ENCODE measurements at places on chromosomes 12 and 14. TPM values are rescaled to one million over a fixed set of nuclear protein-coding genes. Genes with fewer than 3 reads are reported as not detected.

Gene MIP
- not detected for total RNA-seq

Gene TNS2
- 1.3 TPM for total RNA-seq

Gene CLEC2B
- total RNA-seq: not detected

Gene ANKS1B
- 1.5 TPM for total RNA-seq

Gene FAM186B
- total RNA-seq: 0.29 TPM

Gene RNASE7
- total RNA-seq: not detected

Gene KLHL33
- total RNA-seq: not detected

GRCh38 chr14:81991998-81992397 lies 458.3 kb upstream of the SEL1L start:
- H3K27me3 ChIP-seq: no peaks in the 10 kb centered on the region
- no peaks in the 10 kb centered on the region for H3K36me3 ChIP-seq
- DNase-seq: no peak
- H3K4me3 ChIP-seq: no peak overlapping the region

DNA sequence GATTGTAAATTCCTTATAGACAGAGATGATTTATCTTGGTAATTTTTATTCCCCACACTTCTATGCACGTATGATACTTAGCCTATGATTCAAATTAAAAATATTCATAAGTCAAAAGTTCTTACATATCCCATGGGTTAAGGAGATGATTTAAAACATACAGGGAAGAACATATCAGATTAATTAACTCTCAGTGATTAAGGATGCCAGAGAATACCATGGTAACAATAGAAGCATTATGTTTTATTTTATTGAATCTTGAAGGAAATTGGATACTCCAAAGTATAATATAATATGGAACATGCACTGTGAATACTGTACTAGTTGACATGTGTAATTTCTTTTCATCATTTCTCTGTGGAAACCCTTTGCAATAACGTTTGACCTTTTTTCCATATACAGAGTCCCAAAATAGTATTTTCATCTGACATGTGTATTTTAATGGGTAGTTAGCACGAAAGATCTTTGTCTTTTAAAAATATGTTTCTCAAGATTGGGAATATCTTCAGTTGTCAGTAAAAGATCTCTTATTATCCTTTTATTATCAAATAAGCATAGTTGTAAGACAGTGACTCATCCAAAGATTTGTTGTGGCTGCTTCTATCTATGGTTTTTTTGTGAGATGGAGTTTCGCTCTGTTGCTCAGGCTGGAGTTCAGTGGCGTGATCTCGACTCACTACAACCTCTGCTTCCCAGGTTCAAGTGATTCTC lies 166.7 kb downstream of the RAD51B start:
- no peak for DNase-seq
- no peaks in the 10 kb centered on the region for H3K36me3 ChIP-seq
- H3K27ac ChIP-seq: no peak overlapping the region

DNA sequence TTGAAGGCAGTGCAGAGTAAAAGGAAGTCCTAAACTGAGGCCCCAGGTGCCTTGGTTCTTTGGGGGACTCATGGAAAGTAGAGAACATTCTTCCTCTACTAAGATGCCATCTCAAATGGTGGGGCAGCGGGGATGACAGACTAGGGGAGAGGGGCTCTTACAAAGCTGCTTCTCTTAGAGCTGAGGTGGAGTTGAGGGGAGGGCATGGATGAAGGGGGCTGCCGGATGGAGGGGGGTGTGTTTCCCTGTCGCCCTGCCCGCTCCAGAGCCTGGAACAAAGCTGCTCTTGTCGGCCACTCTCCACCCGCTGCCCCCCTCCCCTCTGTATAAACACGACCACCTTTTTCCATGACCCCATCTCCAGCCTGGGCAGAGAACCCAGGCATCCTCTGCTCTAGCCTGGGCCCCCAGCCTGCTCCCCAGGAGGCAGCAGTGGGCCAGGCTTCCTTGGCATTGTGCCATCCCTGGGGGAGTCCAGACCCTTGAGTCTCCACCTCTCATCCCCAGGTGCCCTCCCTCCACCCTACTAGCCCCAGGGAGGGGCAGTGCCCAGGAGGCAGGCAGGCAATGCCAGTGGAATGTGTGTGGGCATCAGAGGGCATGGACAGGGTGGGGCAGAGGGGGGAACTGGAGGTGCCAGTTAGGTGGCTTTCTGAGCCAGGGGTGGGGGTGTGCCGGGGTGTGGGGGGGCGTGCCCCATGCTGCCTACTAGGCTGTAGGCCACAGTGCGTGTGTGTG lies 1.7 kb downstream of the RARG start:
- H3K27ac ChIP-seq: peak overlapping the region; percentile 78
- no peaks in the 10 kb centered on the region for H3K27me3 ChIP-seq
- H3K36me3 ChIP-seq: peaks cover 46% of the 10 kb centered on the region
- H3K4me3 ChIP-seq: peak overlapping the region; percentile 74
- peaks cover 54% of the 10 kb centered on the region for H3K4me1 ChIP-seq

DNA sequence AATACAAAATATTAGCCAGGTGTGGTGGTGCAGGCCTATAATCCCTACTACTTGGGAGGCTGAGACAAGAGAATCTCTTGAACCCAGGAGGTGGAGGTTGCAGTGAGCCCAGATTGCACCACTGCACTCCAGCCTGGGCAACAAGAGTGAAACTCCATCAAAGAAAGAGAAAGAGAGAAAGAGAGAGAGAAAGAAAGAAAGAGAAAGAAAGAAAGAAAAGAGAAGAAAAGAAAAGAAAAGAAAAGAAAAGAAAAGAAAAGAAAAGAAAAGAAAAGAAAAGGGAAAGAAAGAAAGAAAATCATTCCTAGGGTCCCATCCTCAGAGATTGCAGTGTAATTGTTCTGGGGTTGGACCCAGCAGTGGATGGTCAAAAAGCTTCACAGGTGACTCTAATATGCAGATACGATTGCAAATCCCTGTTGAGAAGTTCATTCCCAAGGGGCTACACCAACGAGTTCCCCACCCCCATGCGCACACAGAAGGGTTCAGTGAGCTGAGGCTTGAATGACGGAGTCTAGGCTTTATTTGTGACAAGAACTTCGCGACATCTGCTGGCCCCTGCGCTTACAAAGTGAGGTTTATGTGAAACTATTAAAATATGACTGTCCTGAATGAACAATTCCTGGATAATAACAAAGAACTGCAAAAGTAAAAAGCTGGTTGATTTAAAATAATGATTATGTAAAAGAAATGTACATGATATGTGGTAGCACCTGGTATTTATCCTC lies 17.4 kb upstream of the RNASE12 start:
- H3K27me3 ChIP-seq: no peaks in the 10 kb centered on the region
- H3K4me3 ChIP-seq: no peak overlapping the region
- H3K4me1 ChIP-seq: no peaks in the 10 kb centered on the region
- no peak for DNase-seq

GRCh38 chr12:76276499-76277151 lies 71.6 kb downstream of the BBS10 start:
- no peak for DNase-seq
- H3K36me3 ChIP-seq: no peaks in the 10 kb centered on the region
- H3K4me3 ChIP-seq: no peak overlapping the region
- no peaks in the 10 kb centered on the region for H3K4me1 ChIP-seq

DNA sequence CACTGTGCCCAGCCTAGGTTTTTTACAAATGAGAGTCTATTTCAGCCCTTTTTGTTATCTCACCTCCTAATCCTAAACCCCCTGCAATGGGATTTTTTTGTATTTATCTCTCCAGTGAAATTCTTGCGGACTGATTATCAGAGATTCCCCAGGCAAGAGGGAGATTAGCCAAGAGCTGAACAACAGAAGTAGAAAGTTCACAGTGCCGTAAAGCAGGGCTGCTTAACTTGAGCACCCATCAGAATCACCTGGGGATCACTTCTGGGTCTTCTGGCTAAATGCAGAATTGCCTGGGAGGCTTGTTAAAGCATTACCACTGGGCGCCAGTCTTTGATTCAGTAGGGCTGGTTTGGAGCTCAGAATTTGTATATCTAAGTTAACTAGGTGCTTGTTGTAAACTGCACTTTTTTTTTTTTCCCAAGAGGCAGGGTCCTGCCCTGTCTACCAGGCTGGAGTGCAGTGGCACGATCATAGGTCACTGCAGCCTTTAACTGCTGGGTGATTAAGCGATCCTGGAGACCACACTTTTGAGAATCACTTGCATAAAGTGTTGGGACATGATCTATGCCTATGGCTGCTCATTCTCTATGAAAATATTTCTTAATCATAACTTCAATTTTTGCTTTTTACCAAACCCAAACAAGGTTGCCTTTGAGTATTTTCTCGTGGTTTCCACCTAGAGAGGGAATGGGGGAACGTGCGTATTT lies 1.1 kb upstream of the DPPA3 start:
- no peak for DNase-seq
- H3K27me3 ChIP-seq: no peaks in the 10 kb centered on the region
- H3K4me1 ChIP-seq: no peaks in the 10 kb centered on the region
- no peak overlapping the region for H3K4me3 ChIP-seq
- peaks cover 4% of the 10 kb centered on the region for H3K36me3 ChIP-seq
- H3K27ac ChIP-seq: no peak overlapping the region

DNA sequence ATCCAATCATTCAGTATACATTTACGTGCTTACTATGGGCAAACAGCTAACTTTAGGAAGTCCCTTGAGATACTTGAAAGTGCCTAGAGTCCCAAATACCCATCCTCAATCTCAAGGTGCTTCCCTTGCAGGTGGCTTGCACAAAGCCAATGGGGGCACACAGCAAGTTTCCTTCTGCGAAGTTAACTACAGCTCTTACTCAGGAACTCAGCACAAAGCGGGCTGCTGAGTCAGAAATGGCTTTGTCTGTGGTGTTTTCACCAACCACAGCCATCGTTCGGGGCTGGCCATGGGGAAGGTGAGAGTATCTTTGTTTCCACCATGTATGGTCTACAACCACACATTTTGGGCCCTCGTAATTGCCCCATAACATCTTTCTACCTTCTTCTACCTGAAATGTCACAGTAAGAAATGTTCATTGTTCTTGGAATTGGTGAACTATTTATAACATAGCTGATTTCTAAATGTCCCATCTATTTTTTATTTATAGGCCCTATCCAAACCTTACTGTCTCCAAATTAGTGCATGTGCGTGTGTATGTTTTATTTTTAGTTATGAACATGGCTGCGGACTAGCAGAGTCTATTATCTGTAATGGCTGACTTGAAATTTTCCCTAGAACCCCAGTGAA lies 13.9 kb downstream of the MFAP5 start:
- no peaks in the 10 kb centered on the region for H3K36me3 ChIP-seq
- H3K4me3 ChIP-seq: no peak overlapping the region
- H3K27ac ChIP-seq: no peak overlapping the region

DNA sequence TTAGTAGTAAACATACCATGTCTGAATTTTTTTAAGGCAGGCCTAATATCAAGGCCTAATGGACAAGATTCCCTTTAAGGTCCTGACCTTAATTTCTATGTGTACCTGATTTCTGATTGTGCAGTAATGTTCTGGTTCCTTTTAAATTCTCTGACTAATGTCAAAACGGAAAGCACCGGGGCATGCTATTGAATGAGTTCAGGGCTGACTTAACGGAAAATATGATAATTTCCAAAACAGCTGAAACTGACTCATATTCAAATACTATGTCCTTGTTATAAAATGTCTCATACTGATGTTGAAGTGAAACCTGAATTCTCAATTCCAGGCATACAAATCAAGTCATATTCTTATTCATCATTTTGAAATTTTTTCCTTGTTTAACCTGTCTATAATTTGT lies 6.7 kb downstream of the TAS2R43 start:
- H3K4me1 ChIP-seq: no peaks in the 10 kb centered on the region
- no peak overlapping the region for H3K4me3 ChIP-seq
- DNase-seq: no peak
- H3K27me3 ChIP-seq: no peaks in the 10 kb centered on the region
- no peak overlapping the region for H3K27ac ChIP-seq
- H3K36me3 ChIP-seq: no peaks in the 10 kb centered on the region

- H3K4me3 ChIP-seq: no peak overlapping the region
- no peak for DNase-seq
- H3K4me1 ChIP-seq: no peaks in the 10 kb centered on the region
- H3K27me3 ChIP-seq: peaks cover 28% of the 10 kb centered on the region
Measured at GRCh38 chr14:52031781-52032180, 37.1 kb downstream of the NID2 start.

- H3K36me3 ChIP-seq: no peaks in the 10 kb centered on the region
- no peaks in the 10 kb centered on the region for H3K4me1 ChIP-seq
- no peak for DNase-seq
- H3K4me3 ChIP-seq: no peak overlapping the region
- no peak overlapping the region for H3K27ac ChIP-seq
Measured at GRCh38 chr12:111954969-111955368, 58.0 kb downstream of the TMEM116 start.

- no peaks in the 10 kb centered on the region for H3K27me3 ChIP-seq
- DNase-seq: no peak
- H3K27ac ChIP-seq: peak overlapping the region; percentile 75
- H3K36me3 ChIP-seq: peaks cover 10% of the 10 kb centered on the region
- H3K4me3 ChIP-seq: no peak overlapping the region
Measured at GRCh38 chr12:53660041-53660440, 15.8 kb downstream of the ATP5MC2 start.

DNA sequence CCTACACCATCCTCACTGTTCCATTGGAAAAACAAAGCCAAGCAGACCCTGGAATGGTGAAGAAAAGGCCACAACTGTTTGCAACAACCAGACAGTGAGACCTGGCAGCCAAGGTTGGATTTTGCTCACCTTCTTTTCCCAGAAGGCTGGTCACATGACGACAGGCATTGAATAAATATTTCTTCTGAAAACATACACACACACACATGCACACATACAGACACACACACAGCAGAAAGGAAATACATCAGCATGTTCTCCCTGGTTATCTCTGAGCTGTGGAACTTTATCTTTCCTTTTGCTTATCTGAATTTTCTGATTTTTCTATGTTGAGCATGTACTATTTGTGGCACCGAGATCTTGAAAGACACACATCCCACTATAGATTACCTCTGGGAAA lies 38.0 kb upstream of the CCDC60 start:
- no peaks in the 10 kb centered on the region for H3K36me3 ChIP-seq
- H3K27ac ChIP-seq: no peak overlapping the region
- H3K27me3 ChIP-seq: peaks cover 44% of the 10 kb centered on the region
- H3K4me1 ChIP-seq: no peaks in the 10 kb centered on the region

- peaks cover 21% of the 10 kb centered on the region for H3K4me1 ChIP-seq
- H3K27ac ChIP-seq: no peak overlapping the region
- DNase-seq: no peak
Measured at GRCh38 chr12:48857278-48857994, 5.5 kb upstream of the DDX23 start.

GRCh38 chr12:100453951-100454350 lies 19.7 kb upstream of the NR1H4 start:
- no peak overlapping the region for H3K4me3 ChIP-seq
- H3K4me1 ChIP-seq: peaks cover 13% of the 10 kb centered on the region
- DNase-seq: no peak
- H3K36me3 ChIP-seq: no peaks in the 10 kb centered on the region
- no peak overlapping the region for H3K27ac ChIP-seq
- H3K27me3 ChIP-seq: no peaks in the 10 kb centered on the region

- DNase-seq: no peak
- H3K27ac ChIP-seq: no peak overlapping the region
- H3K36me3 ChIP-seq: no peaks in the 10 kb centered on the region
- H3K4me3 ChIP-seq: no peak overlapping the region
Measured at GRCh38 chr12:19239616-19240234, 110.2 kb downstream of the PLEKHA5 start.

Data from Calu3 (cell line).